Stimulated activated CD8-positive, alpha-beta memory T cell treated with anti-CD3 and anti-CD28 coated beads, Interleukin-7, amount 100 ng/mL, for 48 hours (primary cell): ENCODE measurements at places on chromosomes 16 and 17.

DNA sequence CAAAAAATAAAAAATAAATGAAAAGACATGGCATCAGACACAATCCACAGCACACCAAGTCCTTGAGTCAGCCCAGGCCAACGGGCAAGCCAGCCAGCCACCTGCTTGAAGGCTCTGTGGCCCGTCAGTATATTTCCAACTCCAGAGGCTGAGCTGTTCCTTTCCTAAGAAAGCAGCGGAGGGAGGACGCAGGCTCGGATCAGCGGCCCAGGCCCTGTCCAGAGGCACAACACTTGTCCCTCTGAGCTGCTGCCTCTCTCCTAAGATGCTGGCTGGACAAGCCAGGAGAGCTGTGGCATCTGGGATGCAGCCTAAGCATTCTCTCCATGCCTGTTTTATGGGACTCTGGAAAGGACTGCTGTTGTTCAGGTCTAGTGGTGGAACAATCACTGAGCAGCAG, 14.8 kb upstream of the NLRC3 start:
- no peak for DNase-seq

DNA sequence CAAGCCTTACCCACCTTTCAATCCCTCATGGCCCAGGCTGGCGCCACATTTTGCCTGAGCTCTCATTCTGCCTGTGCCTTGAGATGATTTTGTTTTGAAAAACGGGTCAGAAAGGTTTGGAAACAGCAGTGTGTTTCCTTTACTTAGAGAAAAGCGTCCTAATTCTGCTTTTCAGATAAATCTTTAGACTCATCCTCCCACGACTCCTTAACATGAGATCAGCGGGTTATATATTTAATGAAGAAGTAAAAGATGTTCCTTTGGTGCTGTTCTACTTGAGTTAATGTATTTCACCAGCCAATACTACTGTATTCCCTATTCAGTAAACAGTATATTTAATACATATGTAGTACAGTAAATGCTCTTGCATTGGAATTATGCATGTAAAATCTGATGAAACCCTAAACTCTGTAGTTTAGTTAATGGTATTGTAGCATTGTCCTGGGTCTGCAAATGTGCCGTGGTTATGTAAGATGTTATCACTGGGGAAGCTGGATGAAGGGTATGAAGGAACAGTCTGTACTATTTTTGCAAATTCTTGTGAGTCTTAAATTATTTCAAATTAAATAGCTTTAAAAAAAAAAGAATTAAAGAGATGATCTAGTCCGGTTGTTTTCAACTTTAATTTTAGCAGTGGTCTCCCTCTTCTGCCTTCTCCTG, 199.4 kb upstream of the CACNG5 start:
- DNase-seq, result no peak

DNA sequence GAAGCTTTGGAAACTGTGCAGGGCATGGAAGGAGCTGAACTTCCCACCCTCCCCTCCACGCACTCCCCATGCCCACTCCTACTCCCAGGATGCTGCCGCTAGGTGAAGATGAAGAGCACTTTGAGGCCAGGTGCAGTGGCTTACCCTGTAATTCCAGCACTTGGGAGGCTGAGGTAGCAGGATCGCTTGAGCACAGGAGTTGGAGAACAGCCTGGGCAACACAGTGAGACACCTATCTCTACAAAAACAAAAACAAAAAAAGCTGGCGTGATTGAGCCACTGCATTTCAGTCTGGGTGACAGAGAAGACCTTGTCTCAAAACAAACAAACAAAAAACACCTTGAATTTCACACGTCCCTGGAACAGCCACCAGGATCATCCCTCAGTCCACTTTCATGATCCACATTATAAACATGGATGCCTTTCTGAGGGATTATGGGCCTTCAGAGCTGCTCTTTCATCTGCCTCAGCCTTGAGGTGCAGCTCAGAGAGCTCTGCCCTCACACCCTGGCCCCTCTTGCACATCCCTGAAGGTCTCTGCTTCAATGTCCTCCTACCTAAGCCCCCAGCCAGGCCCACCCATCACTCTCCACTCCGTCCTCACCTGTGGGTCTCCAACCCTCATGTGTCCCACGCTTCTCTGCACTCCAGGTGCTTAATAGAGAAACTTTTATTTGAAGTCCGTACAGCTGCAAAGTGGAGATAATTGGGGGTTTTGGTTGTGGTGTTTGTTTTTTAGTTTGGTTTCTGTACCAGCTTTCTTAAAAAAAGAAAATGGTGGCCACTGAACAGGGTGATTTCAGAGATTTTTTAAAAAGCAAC, 25.8 kb downstream of the PHB1 start:
- no peak for DNase-seq

DNA sequence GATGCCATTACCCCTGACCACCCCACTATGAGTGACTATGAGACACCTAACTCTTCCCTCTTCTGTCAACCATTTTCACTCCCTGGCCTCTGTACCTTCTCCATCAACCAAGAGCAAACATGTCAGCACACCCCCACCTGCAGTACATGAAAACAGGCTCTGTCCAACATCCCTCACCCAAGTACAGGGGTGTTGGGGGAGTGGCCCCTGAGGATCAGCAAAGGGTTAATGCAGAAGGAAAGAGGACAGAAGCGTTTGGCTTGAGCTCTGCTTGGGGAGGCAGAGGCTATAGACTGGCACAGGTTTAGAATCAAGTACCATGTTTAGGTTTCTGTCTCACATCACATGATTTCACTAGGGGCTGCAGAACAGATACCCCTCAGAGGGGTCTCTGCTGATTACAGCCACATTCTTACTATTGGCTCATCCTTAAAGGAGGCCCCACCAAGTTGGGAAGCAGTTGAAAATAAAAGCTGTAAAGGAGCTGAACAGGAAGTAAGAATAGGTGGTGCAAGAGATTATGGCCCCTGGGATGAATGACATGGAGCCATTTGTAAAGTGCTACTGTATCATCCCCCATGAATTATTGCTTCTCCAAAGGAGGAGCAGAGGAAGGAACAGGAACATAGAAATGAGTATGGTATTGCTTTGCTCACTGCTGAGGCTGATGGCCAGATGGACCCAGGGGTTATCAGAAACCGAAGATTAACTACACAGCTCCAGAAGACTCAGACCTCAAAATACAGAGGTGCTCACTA, 2.4 kb upstream of the PSMC3IP start:
- DNase-seq, result no peak

DNA sequence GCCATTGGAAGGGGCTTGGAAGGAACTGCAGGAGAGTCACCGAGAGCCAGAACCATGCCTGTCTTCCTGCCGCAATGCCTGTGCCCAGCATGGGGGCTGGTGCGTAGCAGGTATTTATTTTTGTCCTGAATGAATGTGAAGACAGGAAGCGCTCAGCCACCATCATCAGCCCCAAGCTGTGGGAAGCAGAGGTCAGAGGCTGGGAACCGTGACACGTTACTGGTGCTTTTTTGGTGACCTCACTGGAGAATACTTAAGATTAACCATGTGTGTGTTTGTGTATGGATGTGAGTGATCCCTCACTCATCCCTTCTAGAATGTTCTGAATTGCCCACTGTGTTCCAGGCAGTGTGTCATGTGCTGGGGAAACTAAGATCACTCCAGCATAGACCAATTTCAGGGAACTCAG, 343.8 kb downstream of the SNX29 start:
- no peak for DNase-seq

DNA sequence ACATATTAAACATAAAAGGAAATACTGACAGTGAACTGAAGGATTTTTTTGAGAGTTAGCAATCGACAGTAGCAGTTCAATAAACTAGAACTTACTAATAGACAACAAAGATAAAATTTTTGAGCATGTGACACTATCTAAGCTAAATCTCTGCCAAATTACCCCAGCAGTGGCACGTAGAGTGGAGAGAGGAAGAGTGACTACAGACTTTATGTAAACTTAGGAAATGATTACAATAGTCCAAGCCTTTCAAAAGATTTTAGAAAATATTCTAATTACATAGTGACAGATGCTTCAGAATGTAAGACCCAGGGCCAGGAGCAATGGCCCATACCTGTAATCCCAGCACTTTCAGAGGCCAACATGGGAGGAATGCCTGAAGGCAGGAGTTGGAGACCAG, 52.4 kb downstream of the CFDP1 start:
- no peak for DNase-seq

- DNase-seq, result no peak
Measured at GRCh38 chr16:66950437-66950836, 10.6 kb upstream of the CES3 start.

DNA sequence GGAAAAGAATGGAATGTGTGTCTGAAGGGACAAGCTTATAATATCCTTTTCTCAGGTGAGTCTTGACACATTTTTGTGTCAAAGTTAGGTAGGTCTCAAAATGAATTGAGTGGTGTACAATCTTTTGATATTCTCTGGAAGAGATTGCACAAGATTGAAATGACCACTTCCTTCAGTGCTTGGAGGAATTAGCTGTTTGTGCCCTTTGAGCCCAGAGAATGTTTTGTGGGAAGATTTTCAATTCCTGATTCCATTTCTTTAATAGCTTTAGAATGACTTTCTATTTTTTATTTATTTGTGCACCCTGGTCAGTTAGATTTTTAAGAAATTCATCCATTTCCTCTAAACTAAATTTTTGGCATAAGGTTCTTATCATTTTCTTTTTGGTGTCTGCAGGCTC, 1.6 kb upstream of the CCL13 start:
- no peak for DNase-seq

- no peak for DNase-seq
Measured at GRCh38 chr17:76272541-76273444, 7.6 kb downstream of the UBALD2 start.

DNA sequence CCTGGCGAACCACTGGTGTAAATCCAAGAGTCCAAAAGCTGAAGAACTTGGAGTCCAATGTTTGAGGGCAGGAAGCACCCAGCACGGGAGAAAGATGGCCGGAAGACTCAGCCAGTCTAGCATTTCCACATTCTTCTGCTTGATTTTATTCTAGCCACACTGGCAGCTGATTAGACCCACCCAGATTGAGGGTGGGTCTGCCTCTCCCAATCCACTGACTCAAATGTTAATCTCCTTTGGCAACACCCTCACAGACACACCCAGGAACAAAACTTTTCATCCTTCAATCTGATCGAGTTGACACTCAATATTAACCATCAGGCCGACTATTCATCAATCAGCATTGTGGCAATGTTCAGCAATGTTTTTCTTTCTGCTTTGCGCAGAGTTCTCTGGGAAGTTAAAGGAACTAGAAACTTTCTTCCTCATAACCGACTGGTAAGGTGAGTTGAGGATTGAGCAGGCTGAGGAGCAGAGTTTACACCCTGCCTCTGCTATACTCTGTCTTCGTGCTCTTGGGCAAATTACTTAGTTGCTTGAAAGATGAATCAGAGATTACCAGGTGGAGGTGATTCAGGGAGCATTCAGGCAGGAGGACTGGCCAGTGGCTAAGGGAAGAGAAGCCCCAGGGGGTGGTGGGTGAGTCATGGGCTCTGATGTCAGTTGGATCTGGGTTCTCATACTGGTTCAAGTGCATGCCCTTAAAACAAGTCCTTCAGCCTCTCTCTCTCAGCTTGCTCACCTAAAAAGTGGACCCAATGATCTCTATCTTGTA, 28.2 kb upstream of the BRD7 start:
- no peak for DNase-seq

DNA sequence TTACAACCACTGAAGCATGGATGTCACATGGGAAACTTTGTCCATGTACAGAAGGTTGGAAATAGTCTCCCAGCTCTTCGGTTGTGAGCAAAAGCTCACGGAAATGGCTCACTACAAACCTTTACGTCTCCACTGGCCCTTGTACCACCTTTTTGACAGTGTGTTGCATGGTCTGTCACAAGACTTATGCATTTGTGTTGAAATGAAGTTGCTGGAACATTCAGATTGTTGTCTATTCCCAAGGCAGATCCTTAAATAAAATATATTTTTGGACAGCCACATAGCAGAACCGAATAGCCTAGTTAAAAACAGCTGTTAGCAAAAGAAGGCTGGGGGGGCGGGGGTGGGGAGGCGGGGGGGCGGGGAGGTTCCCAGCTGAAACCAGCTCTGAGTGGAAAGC, 39.2 kb downstream of the KNOP1 start:
- no peak for DNase-seq

- DNase-seq, result no peak
Measured at GRCh38 chr17:65025297-65025696, 31.2 kb downstream of the GNA13 start.

DNA sequence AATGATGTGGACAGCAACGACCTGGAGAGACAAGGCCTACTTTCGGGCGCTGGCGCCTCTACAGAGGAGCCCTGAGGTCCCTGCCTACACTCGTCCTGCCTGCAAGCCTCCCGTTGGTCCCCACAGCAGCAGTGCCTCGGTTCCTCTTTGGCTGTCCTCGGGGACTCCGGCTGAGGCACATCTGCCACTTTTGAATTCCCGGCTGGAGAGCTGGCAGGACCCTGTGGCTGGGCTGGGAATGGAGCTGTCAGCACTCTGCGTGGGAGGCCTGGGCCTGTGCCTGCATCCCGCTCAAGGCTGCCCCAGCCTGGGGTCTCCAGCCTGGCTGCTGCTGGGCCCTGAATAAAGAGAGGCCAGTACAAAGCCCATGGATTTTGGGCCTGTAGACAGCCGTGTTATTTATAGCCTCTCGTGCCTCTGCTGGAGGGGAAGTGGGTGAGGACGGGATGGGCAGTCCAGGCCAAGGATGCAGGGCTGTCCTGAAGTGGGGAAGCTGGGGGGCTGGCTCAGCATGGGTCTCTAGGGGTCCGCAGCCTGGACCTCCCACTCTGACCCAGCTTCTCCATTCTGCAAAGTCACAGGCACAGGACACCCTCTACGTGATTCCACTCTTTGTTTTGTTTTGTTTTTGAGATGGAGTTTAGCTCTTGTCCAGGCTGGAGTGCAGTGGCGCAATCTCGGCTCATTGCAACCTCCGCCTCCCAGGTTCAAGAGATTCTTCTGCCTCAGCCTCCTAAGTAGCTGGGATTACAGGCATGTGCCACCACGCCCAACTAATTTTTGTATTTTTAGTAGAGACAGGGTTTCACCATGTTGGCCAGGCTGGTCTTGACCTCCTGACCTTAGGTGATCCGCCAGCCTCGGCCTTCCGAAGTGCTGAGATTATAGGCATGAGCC, 10.6 kb upstream of the SPNS2 start:
- no peak for DNase-seq

- DNase-seq, result no peak
Measured at GRCh38 chr17:42142371-42142896, 12.4 kb downstream of the RAB5C start.

- no peak for DNase-seq
Measured at GRCh38 chr17:27217631-27218030, 76.3 kb upstream of the WSB1 start.

DNA sequence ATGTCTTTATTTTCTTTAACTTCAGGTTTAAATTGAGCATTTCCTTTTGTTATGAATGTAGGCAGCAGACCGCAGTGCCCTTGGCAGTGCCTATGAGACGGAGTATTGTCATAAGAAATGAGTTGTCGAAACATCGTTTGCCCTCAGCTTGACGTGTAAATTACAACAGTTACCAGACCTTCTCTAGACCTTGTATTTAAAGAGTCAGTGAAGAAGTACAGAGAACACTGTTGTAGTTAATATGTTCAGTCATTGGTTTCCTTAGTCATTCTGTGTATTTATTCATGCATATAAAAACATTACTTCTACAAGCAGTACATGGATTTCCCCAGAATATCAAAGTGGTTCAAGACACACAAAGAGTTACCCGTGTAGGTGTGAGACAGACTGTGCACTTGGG, 19.0 kb downstream of the IRF8 start:
- no peak for DNase-seq
